Caki2 (cell line): ENCODE measurements at places on chromosomes 2 and 18. TPM values are rescaled to one million over a fixed set of nuclear protein-coding genes. Genes with fewer than 3 reads are reported as not detected.

DNA sequence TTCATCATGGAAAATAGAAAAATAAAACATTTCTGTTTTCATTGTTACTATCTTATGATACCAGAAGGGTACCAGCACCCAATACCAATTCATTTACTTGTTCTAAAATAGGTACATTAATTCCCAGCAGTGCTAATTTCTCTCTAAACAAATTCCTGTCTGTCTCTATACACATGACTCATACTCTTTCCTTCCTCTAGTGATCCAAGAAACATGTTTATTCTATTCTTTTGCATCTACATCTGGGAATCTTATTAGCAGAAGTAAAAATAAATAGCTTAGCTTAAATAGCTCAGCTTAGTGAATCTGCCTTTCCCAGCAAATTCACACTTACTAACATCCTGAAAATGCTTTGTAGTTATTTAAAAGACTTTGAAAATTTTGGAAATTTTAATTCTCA, 84.5 kb upstream of the MAPRE2 start:
- no peak for DNase-seq

DNA sequence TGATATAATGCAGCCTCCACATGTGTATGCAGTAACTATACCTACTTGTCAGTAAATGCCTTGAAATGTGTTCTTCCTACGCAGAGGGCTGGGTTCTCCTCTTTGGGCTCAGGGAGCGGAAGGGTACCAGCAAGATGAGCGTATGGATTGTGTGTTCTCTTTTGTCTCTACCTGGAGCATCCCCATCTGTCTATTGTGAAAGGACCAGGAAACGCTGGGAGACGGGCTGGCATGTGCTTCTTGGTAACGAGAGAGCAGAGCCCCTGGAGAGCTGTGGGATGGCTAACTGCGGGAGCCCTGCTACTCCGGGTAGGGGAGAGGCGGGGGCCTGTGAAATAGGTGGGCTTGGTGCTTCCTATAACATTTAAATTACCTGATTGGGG, 80.9 kb downstream of the BCL2 start:
- no peak for DNase-seq

DNA sequence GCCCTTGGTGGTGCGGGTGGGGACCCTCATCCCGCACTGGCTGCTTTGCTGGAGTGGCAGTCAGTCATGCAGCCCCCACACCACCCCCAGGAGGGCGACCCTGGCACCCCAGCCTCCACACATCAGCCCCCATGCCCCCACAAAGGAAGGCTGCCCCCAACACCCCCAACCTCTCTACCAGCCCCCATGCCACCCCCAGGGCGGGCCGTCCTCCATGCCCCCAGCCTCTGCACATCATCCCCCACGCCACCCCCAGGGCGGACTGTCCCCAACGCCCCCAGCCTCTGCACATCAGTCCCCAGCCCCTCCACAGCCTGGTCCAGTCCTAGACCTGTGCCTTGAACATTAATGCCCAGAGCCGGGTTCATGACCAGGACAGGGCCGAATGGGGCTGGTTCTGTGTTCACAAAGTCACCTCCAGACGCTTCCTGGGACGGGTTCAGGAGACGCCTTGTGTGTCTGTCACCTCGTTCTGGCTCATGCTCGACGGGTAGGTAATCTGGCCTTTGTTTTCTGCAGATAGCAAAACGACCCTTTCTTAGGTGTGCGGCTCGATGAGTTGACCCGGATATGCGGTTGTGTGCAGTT, 18.4 kb downstream of the D2HGDH start:
- DNase-seq, result no peak

DNA sequence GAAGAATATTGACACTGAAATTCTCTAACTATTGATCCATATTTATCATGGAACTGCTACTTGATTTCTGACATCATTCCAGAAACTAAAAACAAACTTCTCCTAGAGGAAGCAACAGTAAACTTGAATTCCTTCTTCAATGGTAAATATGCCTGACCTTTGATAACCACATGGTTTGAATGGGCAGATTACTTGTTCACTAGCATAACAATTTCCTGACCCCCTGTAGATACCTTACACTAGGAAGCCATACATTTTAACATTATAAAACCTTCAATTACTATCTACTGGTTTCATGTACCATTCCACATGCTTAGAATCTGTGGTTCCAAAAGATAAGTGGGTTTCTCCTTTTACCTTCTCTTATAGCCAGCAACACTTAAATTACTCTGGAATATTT, 36.5 kb upstream of the DSG1 start:
- no peak for DNase-seq

DNA sequence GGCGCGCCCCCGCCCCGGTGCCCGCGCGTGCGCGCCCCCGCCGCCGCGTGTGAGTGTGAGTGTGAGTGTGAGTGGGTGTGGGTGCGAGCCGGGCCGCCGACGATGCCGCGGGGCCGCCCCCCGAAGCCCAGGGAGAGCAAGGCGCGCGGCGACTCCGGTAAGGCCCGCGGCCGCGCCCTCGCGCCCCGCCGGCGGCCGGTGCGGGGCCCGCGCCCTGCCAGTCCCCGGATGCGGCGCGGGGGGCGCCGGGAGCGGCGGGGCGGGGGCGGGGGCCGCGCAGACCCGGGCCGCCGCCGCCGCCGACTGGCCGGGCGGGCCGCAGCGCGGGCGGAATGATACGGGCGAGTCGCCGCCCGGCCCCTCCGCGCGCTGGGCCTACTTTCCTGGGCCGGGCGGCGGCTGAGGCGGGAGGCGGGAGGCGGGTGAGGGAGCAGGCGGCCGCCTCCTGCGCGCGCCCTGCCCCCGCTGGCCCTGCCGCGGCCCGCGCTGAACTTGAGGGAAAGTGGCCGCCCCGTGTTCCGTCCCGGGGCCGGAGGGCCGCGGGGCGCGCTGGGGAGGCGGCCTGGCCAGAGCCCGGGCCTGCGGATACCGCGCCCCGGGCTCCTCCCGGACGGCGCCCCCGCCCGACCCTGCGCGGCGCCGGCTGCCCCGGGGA, at the start of gene ZNF236:
TSS of gene ZNF236 (plus strand) at position 52 of the 655 bp plus-strand sequence. CDS start at position 103, 51 bp downstream.
- DNase-seq, result peak; percentile 48

DNA sequence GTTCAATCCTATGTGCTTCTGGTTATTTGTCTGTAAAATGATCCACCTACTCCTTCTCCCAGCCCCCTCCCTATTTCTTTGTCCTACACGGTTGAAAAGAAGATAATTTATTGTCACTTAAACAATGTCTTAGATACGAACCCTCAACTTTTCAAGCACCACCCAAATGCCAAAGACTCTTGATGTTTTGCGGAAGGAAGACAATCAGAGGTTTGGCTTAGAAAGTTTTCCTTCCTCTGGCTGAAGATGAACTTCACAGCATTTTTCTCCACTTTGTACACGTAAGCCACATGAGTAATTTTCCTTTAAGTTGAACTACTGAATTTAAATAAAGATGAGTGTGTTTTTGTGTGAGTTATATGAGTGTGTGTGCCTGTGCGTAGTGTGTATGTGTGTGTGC, 25.5 kb upstream of the SLC8A1 start:
- DNase-seq, result no peak

DNA sequence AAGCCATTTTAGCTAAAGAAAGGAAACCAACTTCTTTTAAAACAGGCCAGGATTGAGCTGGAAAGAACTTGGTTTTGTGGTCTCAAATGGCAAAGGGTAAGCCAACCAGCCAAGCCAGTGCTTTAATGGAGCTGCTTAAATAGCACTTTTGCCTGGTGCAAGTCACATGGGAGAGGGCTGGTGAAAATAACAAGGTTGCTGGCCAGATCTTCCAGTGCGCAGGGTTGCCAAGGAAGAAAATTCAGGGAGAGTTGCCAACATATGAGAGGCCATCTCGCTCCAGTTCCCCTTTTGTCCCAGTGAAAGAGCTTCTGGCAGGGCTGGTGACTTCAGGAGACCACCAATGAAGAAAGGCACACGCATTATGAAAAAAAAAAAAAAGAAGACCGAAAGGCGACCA, 57.3 kb downstream of the IRS1 start:
- no peak for DNase-seq

DNA sequence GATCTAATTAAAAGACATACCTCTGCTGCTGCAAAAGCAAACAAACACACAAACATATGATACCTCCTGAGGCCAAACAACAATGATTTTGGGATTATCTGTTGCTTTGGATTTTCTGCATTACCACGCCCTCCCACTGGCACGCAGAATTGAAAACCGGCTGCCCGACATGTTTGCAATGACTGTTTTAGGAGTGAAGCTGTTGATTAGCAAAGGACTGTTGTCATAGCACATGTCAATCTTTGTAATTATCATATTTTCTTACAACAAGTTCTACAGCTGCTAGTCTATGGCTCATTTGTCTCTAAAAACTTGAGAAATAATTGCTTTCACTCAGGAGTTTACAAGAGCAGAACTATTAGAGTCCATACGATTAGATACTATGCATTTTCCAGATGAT, 94.4 kb upstream of the MEIS1 start:
- no peak for DNase-seq

DNA sequence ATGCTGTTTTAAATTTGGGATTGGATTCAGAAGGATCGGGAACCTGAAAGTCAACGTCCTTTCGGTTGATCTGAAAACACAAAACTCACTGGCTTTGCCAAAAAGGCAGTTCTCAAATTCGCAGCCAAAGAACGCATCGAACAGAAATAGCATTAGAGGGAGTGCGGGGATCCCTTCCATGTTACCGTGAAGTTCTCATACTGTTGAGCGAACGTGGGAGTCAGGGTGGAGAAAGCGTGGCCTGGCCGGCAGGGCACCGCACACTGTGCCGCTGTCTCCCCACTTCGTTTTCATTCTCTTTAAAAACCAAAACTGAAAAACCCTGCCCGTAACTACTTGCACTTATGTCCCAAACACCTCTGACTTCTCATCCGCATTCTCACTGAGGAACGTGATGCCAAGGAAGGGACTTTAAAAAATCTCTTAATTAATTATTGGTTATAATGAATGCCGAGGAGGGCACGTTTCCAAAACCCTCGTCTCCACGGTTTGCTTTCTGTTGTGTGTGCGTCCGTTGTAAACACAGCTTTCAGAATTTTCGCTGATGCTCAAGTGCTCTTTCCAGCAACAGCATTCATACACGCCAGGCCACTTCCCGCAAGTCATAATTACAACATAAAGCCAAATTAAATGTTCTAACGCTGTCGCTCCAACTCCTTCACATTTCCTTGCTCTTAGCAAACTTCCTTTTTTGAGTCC, 60.9 kb upstream of the TWIST2 start:
- DNase-seq, result no peak

DNA sequence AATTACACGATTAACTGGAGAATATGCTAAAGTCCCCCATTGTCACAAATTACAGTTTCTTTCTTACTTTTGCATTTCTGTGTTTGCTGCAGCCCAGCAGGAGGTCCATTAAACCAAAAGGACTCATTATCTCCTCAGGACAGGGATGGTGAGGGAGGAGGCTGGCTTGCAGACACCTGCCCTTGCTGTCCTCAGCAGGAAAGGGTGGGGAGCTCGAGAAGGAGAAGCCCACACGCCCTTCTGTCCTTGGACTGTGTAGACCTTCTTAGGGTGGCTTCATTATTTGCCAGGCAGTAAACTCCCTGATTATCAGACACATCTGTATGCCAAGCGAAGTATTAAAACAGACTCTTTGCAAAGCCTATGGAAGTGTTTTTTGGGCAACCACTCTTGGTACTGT, 196.0 kb downstream of the LDLRAD4 start:
- DNase-seq, result no peak

DNA sequence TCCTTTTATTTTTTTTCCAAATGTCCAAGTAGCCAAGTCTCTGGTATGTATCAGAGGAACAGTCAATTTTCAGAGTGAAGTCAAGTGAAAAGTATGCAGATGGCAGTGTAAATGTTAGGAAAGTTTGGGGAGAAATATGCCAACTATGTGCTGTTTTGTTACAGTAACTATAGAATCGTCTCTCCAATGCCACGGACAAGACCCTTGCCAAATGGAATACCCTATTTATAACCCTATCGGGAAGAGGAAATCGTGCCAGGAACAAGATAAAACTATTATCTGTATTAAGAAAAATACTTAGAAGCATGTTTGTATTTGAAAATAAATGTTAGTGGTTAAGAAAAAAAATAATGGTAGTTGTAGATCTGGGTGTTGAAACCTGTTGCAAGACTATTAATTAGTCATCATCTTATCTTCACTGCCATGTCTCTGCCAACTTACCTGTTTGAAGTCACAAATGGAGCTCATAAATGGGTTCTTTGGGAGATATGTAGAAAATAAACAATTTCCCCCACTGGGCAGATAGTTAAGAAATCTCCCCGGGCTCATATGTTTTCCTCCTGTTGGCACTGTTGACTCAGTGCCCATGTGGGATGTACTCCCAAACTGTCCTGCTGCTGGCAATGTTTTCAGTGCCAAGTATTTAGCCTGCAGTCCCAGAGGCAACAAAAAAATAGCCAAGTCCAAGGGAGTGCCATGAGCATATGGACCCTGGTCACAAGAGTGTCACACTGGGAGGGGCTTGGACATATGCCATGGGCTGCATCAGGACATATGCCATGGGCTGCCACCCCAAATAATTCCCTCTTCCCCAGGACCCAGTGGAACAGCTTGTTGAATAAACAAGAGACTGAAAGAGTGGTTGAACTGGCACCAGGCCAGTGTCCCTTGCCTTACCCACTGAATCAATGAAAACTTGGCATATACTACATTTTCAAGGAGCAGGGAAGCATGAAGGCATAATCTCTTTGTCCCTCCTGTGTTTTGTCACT, 366.9 kb downstream of the OSR1 start:
- peak; percentile 95 for DNase-seq

- no peak for DNase-seq
Measured at GRCh38 chr2:194060269-194060668, 1596.8 kb upstream of the SLC39A10 start.

DNA sequence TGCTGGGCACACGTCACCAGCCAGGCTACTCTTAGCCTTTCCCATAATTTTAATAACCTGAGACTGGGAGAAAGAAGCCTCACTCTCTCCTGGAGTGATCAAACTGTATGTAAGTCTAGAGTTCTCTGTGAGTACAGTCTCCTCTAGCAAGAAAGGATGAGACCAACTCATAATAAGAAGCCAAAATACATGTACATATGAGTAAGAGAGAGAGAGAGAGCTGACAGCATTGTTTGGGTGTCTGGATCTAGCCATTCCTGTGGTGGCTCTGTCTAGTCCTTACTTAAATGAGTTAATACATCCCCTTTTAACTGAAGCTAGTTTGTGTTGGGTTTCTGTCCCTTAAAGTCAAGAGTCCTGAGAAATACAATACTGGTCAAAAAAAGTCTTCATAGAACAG, 26.0 kb upstream of the ANXA4 start:
- no peak for DNase-seq

DNA sequence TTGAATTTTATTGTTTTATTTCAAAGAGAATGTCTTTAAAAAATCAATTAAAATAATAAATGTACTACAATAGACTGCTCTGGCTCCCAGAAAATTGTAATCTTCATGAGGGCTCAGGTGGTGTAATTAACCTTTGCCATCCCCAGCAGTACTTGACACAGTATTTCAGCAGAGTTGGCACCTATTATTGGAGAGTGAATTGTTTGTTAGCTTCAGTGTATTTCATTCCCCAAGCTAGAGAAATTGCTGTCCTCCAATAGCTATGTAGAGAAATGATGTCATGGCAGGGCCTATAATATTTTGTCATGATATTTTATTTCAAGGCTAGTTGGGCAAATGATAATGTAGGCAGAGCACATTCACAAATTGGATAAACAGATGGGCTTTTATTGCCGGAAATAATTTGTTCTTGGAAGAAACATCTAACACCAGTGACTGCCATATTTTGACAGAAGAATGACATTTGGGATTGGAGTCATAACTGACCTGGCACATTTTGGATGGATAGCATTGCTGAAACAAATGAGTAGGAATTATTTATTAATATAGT, 712.0 kb upstream of the NXPH2 start:
- DNase-seq, result no peak

Gene IL36B
- total RNA-seq, result not detected in 2 replicates

Gene SETBP1
- total RNA-seq, result 0.38 and 0.51 TPM in 2 replicates

Gene POTEC
- total RNA-seq, result not detected in 2 replicates

Gene ASTL
- total RNA-seq, result not detected in 2 replicates

Gene SERPINB5
- 40.1 and 44.9 TPM in 2 replicates for total RNA-seq

Gene HTR2B
- 0.12 and 0.51 TPM in 2 replicates for total RNA-seq

Gene DARS1
- 148 and 157 TPM in 2 replicates for total RNA-seq

Gene TMEM182
- 5.2 and 5.8 TPM in 2 replicates for total RNA-seq

Gene MALT1
- total RNA-seq, result 22.0 and 23.6 TPM in 2 replicates
